Common myeloid progenitor, CD34-positive (primary cell): ENCODE measurements at places on chromosomes 2 and 18.
A peak's percentile ranks its signal among the peaks of the same experiment; 100 is the strongest.

GRCh38 chr18:25725501-25725900, 364.9 kb downstream of the SS18 start:
- DNase-seq, result no peak

- no peak for DNase-seq
Observed at GRCh38 chr2:236830926-236831325, 254.8 kb upstream of the COPS8 start.

DNA sequence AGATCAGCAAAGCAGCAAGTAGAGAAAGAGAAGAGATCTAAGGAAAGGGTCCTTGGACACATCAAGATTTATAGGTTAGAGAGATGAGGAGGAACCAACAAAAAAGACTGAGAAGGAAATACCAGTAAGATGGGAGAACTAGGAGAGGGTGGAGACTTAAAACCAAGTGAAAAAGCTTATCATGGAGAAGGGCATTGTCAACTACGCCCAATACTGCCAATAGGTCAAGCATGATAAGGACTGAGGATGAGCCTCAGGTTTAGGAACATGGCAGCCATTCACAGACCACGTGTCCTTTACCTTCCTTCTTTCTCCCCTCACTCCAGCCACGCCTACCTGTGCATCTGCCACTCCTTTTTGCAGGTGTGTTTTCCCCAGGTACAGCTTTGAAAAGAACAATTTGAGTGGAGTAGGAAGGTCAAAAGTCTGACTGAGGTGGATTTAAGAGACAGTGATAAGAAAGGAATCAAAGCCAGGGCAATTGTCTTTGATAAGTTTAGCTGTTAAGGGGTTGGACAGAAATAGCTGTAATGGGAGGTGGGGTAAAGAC, 238.7 kb downstream of the STK39 start:
- DNase-seq, result no peak

DNA sequence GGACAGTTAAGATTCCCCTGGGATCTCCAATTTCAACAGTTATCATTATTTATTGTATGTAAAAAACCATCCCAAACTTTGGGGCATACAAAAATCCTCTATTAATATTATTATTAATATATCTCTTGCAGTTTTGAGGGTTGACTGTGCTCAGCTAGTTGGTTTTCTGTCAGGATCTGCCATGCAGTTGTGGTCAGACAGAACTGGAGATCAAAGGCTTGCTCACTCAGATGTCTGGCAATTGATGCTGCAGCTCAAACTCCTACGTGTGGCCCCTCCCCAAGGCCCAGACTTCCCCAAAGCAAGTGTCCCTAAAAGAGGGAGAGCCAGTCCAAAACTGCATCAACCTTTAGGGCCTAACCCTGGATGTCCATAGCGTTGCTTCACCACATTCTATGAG, 204.7 kb downstream of the TTC32 start:
- DNase-seq, result no peak

- no peak for DNase-seq
Observed at GRCh38 chr2:65710356-65710755, 278.0 kb upstream of the SPRED2 start.

GRCh38 chr2:41610501-41611190, 437.2 kb upstream of the PKDCC start:
- no peak for DNase-seq

GRCh38 chr18:66136039-66136438, 385.2 kb downstream of the CDH7 start:
- no peak for DNase-seq

GRCh38 chr2:38106405-38107094, 30.6 kb upstream of the CYP1B1 start:
- peak; percentile 41 for DNase-seq

DNA sequence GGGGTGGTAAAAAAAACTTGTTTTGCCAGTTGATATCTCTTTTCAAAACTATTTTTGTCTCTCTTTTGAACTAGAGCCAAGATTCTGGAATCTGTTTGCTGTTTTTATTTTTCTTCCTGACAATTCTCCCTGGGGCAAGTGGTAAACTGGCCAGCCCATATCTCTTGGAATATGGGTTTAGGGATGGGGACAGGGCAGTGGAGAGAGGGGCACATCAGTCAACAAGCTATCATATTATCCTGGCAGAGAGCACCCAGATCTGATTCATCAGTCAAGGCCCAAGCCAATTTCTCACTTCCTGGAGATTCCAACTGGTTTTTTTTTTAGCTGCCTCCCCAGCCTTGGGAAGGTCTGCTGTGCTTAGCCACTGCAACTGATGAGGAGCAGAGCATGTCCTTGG, 52.3 kb downstream of the ARHGAP28 start:
- DNase-seq, result no peak

GRCh38 chr2:202014759-202015211, 18.9 kb upstream of the FZD7 start:
- no peak for DNase-seq

- no peak for DNase-seq
Observed at GRCh38 chr18:58756596-58757240, 85.5 kb downstream of the MALT1 start.

GRCh38 chr2:217491271-217491670, 511.5 kb downstream of the TNS1 start:
- no peak for DNase-seq

GRCh38 chr2:141941210-141941714, 189.6 kb downstream of the LRP1B start:
- DNase-seq, result no peak

DNA sequence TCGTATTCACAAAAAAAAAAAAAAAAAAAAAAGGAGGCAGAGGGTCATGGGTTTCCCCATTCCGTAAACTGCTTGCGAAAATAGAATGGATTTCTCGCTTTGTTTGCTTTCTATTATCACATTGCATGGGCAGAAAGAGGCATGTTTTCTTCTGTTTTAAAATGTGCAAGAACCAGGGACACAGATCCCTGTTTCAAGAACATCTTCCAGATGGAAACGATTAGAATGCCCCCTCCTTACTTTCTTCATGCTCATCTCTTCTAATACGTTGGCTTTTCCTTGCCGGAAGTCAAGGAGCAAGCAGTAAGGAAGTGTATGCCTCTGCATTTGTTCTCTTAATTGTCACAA, 51.0 kb upstream of the ZNF516 start:
- no peak for DNase-seq

- DNase-seq, result peak; percentile 74
Observed at GRCh38 chr2:126534478-126534877, 121.5 kb upstream of the GYPC start.

GRCh38 chr18:22783662-22784076, 149.5 kb upstream of the RBBP8 start:
- DNase-seq, result no peak

DNA sequence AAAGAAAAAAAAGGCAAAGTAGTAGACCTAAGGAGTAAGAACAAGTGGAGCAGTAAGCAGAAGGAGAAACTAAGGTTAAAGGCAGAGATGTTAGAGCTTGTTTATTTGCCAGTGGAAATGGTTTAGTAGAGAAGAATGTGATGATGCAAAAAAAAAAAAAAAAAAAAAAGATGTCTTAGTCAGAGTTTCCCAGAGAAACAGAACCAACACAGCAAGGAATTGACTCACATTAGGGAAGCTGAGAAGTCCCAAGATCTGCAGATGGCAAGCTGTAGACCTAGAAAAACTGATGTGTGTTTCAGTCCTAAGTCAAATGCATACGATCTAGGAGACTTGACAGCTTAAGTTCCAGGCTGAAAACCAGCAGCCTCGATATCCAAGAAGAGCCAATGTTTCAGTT, 1548.8 kb upstream of the LRRTM1 start:
- no peak for DNase-seq

DNA sequence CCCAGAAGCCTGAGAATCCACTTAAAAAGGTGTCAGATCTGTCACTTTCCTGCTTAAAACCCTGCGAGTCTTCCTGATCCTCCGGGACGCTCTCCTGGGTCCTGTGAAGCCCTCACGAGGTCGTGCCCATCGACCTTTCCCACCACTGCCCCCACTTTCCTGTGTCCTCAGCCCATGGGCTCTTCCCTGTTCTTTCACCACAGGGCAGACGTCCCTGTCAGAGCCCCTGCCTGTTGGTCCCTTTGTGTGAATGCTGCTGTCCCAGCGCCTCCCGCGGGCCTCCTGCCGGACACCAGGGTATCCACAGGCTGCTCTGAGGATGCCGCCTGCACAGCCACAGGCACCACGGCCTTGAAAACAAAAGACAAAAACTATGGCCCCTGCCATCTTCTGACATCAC, 125.6 kb downstream of the TMEM18 start:
- DNase-seq, result no peak

- no peak for DNase-seq
Observed at GRCh38 chr2:2620604-2621003, 289.5 kb upstream of the MYT1L start.

DNA sequence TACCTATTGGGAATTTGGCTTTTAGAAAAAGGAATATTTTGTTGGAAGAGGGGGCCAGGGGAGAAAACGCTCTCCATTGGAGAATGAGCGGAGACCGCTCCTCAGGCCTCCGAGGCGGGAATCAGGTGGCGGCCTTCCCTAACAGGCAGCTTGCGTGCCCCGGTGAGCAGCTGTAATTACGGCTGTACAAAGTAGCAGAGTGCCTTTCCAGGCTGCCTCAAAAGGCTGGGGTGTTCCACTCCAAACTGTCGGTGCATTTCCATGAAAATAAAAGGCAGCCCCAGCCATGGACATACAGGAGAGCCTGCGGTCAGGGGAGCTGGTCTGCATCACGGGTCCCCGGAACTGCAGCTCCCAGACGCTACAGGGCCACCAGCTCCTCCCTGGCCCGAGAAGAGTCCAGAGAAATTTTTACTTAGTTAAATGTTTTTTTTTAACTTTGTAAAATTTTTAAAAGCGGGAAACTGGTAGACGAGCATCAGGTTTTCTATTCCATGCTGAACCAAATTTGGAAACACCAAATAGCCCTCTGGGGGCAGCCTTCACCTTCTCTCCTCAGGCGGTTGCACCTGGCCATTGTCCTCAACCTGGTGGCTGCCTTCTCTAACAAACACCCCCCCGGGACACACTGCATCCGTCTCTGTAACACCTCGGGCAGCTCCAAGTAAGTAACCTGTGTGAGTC, 209.3 kb upstream of the SALL3 start:
- no peak for DNase-seq

GRCh38 chr2:207238831-207239701, 73.3 kb upstream of the KLF7 start:
- DNase-seq, result peak; percentile 99

- DNase-seq, result no peak
Observed at GRCh38 chr2:166044853-166045483, 82.9 kb downstream of the SCN1A start.

- DNase-seq, result no peak
Observed at GRCh38 chr2:133952896-133953295, 301.0 kb upstream of the MGAT5 start.

GRCh38 chr18:50014606-50015005, 180.3 kb downstream of the MYO5B start:
- DNase-seq, result no peak

DNA sequence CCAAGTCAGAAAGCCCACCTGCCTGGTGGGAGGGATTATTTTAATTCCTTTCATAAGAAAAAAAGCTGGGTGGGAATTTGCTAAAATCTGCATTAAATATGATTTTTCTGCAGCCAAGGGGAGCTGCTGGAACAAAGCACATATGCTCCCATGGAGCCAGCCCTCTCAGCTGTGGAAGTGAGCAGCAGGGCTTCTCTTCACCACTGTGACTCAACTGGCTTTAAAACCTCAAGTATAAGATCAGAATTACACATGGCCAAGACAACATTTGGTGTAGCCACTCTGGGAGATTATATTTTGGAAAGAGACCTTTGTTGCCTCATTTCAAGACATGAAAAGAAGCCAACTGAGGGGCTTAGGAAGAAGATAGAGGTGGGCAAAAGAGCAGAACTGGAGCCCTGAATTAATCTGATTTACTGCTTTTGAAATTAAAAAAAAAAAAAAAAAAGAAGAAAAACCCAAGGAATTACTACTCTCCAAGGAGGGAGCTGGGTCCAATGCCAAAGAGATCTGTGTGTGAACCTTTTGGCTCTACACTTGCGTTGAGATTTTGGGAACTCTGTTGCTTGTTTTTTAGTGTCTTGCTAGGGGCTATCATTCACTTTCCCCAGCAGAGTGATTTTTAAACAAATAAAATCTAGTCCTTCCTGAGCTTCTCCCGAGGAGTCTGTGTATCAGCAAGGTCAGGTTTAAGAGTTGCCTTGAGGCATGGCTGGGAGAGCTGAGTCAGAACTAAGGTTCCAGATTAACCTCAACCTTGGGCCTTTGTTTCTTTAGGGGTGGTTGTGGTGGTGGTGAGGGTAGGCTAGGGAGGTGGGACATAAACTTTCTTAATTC, 6.0 kb downstream of the LHCGR start:
- no peak for DNase-seq

DNA sequence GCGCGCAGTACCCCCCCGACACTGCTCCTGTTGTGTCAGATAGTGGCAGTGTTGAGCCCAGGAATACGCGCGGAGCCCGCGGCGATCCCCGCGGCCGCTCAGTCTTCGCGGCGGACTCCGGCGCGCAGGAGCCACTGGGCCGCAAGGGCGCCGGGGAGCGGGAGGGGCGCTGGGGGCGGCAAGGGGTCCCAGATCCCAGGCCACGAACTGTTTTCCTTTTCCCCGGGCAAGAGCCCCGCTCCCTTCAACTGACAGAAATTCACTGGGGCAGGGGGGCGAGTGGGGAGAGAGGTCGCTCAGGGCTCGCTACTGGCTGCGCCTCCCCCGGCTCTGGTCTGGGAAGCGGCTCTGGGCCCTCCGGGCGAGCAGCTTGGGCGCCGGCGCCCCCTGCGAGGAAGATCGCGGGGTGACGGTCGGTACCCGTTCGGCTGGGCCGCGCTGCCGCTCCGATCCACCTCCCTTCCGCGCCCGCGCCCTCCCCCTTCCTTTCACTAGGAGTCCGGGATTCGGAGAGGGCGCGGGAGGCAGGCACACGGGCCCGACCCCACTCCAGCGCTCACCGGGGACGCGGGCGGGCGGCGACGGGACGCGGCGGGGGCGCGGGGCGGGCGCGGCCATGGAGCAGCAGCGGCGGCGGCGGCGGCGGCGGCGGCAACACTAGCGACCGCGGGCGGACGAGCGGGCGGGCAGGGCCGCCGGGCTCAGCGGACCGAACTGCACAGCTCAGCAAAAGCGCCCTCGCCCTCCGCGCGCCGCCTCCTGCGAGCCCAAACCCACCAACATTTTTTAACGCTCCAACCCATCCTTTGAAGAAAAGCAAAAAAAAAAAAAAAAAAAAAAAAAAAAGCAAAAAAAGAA, 1.4 kb upstream of the SETBP1 start:
- peak; percentile 96 for DNase-seq

- DNase-seq, result no peak
Observed at GRCh38 chr2:100268986-100269385, 53.3 kb downstream of the LONRF2 start.

DNA sequence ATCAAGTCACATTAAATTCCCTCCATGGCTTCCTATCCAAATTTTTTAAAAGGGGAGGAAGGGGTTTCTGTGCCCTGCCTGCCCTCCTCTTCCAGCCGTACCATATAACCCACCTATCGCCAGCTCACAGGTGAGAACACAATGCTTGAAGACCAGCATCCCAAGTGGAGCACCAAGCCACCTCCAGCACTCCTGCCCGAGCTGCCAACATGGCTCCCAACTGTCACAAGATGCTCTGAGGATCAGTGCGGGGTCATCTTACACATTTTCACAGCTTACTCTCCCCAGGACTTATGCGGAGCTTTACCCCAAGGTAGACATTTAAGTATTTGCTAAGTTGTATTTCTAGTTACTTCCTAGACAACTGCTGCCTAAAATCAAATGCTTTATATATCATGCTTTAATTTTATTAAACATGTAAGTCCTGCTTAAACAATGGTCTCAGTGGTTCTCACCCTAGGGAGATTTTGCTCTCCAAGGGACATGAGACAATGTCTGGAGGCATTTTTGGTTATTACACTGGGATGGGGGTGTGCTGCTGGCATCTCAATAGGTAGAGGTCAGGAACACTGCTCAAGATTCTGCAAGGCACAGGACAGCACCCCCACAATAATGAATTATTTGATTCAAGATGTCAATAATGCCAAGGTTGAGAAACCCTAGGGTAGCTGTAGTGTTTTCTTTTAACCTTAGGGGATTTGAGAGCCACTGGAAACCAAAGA, 45.8 kb downstream of the SF3B1 start:
- DNase-seq, result no peak
